Stimulated activated effector memory CD8-positive, alpha-beta T cell treated with anti-CD3 and anti-CD28 coated beads, Interleukin-12 subunit alpha, Interleukin-12 subunit beta, amount 100 ng/mL, for 72 hours (primary cell): ENCODE measurements at places on chromosomes 7 and 10.

DNA sequence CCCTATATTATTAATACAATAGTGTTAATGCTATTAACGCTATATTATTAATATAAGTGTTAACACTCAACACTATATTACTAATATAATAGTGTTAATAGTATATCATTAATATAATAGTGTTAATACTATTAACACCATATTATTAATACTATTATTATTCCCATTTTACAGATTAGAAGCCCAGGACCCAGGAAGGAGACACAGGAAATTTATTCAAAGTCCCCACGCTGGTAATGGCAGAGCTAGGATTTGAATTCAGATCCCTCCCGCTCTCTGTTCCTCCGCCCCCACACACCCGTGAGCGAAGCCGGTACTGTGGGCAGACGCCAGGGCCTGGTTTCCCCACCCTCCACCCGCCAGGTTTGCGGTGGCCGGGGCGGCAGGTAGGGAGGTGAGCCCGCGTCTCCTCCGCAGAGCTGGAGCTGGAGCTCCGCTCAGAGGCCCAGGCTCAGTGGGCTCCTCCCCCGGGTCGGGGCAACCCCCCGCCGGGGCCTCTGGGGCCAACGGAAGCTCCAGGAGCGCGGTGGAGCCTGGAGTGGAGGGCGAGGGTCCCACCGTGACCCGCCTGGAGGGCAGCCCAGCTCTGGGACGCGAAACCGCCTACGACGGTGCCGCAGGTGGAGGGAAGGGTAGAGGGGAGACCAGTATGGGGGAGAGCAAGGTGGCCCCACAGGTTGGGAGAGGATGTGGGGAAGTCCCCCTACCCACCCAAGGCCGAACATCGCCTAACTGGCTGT is at the start of gene TMEM225B:
Gene TMEM225B, plus strand, starts transcription at position 506 of the 740 bp plus-strand sequence. CDS start 6,122 bp downstream, outside the sequence.
- DNase-seq = peak; percentile 63

- DNase-seq = no peak
Observed at GRCh38 chr7:76261931-76262330, 40.5 kb upstream of the HSPB1 start.

DNA sequence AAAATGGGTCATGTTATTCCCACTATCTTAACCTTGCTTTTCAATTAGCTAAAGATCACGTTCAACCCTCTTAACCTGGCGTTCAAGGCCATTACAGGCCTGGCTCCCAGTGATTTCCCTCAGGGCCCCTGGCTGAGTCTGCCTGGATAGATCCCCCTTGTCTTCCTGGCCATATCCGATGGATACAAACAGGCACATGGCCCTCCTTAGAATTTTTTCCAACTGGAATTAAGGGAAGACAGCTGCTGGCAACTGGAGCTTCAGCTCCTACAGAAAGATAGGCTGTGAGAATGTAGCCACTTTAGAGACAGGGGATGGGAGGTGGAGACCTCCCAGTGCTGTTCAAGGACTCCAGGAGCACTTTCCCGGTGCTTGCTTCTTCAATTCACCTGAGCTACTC is 63.1 kb upstream of the ITGA8 start:
- DNase-seq = no peak

DNA sequence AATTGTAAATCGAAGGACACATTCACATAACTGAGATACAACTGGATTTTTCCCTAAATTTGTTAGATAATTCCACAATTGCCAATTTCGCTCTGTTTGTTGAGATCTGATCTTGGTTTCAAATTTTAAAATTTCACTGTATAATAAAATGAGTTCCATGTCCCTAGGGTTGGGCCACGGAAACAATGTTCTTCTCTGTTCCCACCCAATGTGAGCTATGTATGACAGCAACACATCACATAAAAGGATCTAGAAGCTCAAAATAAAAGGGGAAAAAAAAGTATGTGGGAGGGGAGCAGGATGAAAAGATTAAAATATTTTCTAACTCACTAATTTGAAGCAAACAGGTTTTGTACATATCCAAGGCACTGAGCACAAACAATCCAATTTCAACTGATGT is 287.8 kb upstream of the MKLN1 start:
- DNase-seq = no peak

DNA sequence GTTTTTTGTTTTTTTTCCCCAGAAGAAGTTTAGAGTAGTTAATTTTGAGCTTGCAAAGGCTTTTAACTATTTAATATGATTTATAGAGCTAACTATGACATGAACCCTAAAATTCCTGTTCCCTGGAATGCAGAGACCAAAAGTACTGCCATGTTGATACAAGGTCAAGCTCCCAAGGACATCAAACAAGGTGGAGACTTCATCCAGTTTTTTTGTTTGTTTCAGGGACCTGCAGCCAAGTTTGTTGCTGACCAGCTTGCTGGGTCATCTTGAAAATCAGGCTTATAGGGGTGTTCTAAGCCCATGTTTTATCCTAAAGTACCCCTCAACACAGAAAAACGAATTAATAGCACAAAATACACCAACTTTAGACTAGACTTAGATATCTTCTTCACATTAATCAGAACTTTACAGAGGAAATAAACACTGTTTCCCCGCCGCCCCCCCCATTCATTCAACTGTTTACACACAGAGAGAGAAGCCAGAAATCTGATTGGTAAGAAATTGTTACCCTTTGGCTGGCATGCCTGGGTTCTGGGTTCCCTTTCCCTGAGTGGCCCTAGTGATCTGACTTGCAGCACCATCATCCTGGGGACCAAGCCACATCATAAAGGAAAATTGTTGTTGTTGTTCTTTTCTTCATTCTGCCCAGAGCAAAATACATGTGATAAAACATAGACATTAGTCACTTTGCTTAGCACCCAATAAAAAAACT is 860.5 kb downstream of the CCSER2 start:
- no peak for DNase-seq

DNA sequence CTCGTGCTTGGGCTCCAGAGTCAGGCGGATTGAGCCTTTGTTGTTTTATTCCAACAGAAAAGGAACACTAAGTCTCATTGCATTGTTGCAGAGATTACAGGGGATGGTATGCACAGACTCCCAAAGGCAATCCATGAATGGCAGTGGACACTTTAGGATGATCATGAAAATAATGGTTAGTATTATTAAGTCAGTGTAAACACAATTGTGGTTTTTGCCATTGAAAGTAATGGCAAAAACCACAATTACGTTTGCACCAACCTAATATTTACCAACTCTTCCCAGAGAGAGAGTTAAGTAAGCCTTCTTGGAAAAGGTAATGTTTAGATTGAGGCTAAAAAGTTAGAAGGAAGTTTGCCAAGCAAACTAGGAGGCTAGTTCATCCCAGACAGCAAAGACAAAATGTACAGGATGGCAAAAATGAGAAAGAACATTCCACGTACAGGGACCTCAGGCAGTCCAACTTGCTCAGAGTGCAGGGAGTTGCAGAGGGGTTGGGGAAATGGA is 72.9 kb upstream of the AMPH start:
- no peak for DNase-seq

DNA sequence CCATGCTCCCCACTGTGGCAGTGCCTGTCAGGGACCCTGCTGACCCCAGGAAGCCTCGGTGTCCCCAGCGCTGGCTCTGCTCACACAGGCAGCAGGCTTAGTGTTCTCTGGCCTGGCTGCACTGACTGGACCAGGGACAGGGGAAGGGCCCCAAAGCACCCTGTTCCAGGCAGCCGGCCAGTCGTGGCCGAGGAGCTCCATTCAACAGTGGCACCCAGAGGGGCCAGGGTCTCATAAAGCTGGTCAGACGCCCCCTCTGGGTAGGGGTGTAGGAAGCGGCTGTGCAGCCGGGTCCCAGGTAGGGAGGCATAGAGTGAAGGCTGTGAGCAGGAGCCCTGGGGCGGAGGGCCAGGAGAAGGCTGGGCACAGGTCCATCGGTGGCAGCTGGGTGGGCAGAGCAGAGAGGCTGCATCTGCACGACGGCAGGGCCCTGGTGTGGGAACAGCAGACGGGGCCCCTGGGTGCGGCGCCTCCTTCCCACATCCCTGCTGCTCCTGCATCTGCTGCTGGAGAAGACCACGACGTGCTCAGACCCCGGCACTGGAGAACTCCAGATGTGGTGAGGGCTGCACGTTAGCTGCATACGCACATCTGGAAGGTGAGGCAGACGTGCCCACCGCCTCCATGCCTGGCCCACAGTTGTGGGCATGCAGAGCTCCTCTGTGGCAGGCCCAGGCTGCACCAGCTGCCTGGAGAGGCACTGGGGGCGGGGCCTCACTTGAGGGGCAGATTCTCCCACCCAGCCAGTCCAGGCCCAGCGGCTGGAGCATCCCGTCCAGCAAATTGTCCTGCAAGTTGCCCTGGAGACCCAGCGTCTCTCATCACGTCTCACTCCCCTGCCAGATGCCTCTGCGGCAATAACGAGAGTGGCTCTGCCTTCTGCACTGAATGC is 25.1 kb downstream of the MNX1 start:
- peak; percentile 45 for DNase-seq

DNA sequence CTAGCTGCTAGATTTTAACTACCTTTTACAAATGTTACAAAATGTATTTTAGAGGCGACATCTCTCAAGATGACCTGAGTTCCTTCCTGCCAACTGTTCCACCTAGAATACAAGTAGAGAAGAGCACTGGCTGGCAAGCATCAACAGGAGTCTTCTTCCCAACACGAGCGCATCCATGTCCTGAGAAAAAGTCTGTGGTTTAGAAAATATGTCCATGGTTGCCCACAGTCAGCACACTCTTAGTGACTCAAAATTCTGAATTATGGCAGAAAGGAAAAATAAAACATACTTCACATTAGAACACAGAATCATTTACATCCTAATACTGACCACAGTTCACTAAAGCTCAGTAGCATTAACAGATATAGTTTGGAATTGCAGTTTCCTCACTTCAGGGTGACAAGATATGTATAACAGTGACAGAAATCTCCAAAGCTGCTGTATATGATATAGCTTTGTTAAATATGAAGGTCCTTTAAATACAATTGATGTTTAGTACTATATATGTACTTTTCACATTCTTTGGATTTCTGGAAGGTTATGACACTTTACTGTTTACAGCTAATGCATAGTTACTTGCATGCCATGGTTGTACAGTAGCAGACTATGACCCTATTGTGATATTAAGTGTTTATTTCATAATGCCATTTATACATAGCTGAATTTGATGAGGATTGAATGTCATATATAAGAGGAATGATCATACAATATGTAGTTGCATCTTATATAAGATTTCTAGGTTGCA is 327.1 kb downstream of the GFRA1 start:
- DNase-seq = no peak

- DNase-seq = no peak
Observed at GRCh38 chr7:134324107-134324506, 7.4 kb upstream of the SLC35B4 start.

DNA sequence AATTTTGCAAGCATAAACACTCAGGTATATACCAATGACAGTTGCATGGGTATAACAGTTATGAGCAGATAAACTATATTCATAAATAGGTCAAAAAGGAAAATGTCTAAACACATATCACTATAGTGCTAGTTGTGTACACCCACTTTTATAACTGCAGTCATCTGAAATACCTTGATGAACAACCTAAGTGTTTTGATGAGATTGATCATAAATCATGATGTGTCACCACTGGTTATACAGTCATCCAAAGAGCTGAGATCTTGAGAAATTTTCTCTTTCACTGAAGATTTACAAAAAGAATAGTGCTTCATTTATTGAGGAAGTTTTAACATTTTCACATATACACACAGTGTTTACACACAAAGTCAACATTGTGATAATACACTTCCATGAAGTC is 78.6 kb upstream of the SLC25A13 start:
- no peak for DNase-seq

- no peak for DNase-seq
Observed at GRCh38 chr7:30660331-30661255, 21.7 kb downstream of the CRHR2 start.

- DNase-seq = no peak
Observed at GRCh38 chr7:151408839-151409666, 785 bp downstream of the WDR86 start.

DNA sequence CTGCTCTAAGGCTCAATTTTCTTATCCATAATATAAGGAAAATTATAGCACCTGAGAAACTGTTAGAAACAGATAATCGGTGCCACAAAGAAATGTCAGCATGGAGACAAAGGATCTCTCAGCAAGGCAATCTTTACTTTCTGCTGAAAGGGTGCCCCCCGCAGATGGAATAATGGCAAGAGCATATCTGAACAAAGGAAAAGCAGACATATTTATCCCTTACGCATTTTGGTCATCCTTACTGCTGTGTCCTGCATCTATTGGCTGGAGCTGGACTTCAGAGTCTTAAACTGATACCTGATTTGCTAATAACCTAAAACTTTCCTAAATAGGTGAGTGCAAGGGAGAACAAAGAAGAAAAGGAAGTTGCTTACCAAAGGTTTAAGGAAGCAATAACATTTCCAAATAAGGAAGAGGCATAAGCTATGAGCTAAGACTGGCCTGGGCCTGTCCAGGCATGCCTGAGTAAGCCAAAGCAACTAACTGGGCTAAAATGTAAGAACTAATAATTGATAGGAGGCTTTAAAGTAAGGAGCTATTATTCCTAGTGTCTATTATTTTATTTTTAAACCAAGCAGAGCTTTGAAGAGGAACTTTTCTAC is 39.6 kb upstream of the ELMO1 start:
- no peak for DNase-seq

- DNase-seq = no peak
Observed at GRCh38 chr10:127158662-127159061, 37.7 kb downstream of the INSYN2A start.

GRCh38 chr10:89346405-89347254 is 18.8 kb downstream of the IFIT3 start:
- no peak for DNase-seq

DNA sequence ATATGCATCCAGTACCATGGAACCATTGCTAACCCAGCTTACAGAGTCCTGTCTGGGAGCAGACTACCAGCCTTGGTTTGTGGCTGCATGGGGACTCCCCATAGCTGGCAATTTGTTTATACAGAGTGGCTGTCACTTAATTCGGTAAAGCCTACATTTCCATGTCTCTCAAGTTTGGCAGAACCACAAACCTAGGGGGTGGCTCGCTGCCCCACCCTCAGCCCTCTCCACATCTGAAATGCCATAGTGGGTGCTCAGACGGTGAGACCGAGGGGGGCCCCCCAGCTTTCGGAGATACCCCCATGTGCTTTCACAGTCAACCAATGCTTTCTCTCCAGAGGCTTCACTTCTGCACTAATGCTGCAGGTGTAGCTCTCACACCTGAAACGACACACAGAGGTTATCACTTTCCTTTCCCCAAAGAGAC is 75.5 kb upstream of the KAT6B start:
- DNase-seq = no peak

- DNase-seq = no peak
Observed at GRCh38 chr7:117717357-117717756, 155.9 kb downstream of the CTTNBP2 start.

- no peak for DNase-seq
Observed at GRCh38 chr7:131505636-131506557, 50.5 kb downstream of the PODXL start.
